ENCODE measurements at places on chromosomes 3 and 15. TPM values are rescaled to one million over a fixed set of nuclear protein-coding genes. Genes with fewer than 3 reads are reported as not detected.

DNA sequence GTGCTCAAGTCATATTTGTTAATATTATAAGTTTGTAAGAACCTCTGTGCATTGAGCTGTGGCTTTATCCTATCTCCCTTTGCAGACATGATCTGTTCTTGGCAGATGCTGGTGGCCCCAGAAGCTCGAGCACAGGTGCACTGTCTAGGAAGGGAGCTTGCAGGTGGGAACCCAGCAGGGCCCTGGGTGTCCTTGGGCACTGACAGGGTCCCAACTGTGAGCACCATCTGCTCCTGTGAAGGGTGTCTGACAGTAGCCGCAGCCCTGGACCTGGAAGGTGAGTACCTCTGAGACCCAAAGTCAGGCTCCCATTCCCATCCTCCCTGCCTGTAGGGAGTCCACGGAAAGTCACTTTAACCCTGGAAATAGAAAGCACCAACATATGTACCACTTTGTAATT, 2.4 kb upstream of the REC114 start:
- no peak for DNase-seq

Gene PLCB2
- 4.0 TPM for total RNA-seq

- no peak for DNase-seq
Measured at GRCh38 chr15:83538682-83539081, 91.5 kb downstream of the SH3GL3 start.

Gene SLC12A1
- not detected for total RNA-seq

- no peak for DNase-seq
Measured at GRCh38 chr3:109346770-109347295, 9.5 kb upstream of the DPPA4 start.

GRCh38 chr3:170606675-170607074, 20.8 kb upstream of the SLC7A14 start:
- DNase-seq = no peak

Gene ACTRT3
- total RNA-seq = not detected

DNA sequence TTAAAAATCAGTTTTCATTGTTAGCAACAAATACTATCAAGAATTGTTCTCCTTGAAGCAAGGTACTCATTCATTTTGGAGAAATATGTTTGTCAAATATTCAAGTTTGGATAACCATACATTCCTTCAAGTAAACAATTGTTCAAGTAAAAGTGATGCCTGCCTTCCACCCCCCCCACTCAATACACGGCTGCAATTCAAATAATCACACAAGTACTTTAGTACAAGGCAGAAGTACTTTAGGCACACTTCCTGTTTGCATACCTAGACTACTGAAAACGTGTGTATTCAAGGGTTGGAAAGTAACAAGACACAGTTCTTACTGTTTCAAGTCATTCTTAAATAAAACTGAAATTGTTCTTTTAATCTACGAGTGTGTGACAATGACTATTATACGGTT, 45.4 kb downstream of the TJP1 start:
- DNase-seq = no peak

DNA sequence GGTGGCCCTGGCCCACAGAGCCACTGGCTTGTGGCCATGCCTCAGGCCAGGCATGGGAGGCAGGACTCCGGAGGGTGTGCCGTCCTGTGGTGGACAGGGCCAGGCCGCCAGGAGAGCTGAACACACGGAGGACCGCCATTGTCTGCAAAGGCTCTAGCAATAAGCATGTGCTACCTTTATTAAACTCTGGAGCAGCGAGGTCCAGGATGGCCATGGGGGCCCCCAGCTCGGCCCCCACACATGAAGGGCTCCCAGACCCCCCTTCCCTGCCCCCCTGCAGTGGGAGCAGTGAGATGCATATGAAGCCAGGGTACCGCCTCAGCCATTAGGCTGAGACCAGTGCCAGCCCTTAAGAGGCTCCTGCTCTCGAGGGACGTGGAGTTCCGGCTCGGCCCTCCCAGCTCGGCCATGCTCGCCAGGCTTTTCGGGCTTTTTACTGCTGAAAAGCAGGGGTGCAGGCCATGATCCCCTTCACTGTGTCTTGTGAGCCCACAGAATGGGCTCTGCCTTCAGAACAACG, 2.7 kb downstream of the AMIGO3 start:
- DNase-seq = peak; percentile 34

- no peak for DNase-seq
Measured at GRCh38 chr3:27536491-27536890, 52.3 kb upstream of the SLC4A7 start.

DNA sequence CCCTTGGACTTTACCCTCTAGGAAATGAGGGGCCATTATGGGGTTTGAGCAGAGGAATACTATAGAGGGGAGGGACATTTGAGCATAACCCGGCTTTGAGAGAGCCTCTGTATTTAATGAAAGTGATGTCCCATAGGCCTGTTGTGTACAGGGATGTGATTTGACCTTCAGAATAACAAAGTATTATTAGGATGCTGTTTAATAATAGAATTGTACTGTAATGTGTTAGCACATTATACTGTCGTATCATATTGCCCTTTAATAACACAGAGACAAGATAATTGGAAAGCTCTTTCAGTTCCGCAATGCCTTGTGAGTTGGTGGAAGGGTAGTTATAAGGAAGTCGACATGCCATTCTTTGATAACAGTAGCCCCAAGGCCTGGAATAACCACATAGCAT, 328.3 kb downstream of the RYR3 start:
- DNase-seq = no peak

DNA sequence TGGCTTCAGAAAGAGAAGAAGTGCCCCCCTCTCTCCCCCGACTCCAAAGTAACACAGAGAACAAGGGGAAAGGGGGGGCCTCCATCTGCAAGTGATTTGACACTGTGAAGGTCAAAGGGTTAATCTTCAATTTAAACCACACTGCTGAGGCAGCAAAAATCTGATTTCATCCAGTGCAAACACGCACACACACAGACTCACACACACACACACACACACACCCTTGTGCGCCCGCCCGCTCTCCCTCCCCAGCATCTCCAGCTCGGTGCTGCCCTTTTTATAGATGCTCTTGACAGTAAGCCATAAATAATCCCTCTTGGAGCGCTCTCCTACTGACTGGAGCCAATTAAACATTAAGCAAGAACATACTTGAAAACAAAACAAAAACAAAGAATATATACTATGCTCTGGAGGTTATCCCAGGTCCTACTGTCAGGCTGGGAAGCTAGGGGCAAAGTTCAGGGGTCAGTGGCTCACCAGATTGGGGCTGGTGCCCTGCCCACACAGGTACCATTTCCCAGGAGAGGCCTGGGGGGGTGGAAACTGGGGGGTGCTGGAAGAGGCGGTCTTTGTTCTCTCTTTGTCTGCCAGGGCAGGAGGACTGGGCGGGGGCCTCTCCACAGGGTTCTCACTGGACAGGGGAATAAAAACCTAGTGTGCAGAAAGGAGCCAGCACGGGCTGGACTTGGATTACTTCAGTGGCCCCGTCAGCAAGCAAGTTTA, 16.3 kb downstream of the BMF start:
- peak; percentile 58 for DNase-seq

- no peak for DNase-seq
Measured at GRCh38 chr15:75675579-75676404, 28.1 kb downstream of the SNX33 start.

Gene GOLGA8H
- total RNA-seq = 0.16 TPM

Gene SSUH2
- 7.6 TPM for total RNA-seq

Gene AMIGO3
- total RNA-seq = not detected

DNA sequence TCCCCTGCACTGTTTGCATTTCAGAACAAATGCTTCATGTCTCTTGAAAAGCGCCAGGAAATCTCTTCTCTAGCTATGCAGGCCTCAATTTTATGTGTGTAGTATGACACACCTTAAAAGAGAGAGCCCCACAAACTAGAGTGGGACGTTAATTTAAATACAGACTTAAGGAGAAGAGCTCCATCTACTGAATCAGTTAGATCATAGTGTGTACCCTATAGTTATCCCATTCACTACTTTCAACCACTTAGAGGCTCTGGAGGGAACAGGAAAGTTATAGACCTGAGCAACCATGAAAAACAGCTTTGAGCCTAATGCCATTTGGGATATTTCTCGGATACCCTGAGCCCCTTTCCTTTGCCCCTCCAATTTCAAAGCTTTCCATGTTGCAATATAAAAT, 153.7 kb downstream of the TIGIT start:
- DNase-seq = no peak

GRCh38 chr15:39083213-39083612, 497.7 kb upstream of the THBS1 start:
- no peak for DNase-seq

Gene LNP1
- 3.3 TPM for total RNA-seq

GRCh38 chr15:54884312-54884711, 312.4 kb downstream of the RSL24D1 start:
- DNase-seq = no peak

DNA sequence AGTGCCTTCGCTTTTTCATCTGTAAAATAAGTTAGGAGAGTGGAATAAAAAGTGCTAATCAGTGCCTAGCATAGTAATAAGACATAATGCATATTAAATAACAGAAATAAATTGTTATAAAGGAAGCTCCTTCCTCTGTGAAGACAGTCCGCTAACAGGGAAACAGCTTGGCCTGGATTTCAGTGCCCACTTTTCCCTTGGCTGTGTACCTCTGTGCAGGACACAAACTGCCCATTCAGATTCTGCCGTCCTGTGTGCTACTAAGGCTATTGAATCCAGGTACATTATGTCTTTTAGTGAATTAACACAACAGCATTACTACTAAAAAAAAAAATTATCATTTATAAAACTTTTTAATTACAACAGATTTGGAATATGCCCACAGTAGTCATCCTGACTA, 90.7 kb downstream of the TBL1XR1 start:
- DNase-seq = no peak
